ENCODE measurements at places on chromosomes 3 and 15.

DNA sequence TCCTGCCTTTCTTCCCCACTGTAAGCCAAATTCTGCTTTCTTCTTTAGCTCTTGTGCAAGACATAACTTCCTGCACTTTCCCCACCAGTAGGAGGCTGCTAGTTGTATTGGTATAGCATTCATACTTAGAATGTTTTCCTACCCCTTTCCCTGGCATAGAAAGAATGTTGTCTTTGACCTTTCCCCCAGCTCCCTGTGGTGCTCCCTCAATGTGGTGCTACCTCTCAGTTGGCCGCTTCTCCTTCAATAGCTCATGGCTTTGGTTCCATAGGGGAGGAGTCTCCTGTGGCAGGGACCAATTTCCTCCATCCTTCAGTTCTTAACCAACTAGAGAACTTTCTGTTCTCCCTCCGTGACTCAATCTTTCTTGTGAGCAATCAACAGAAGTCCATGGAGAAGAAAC, 67.5 kb upstream of the AKAP13 start:
- no peak for DNase-seq

DNA sequence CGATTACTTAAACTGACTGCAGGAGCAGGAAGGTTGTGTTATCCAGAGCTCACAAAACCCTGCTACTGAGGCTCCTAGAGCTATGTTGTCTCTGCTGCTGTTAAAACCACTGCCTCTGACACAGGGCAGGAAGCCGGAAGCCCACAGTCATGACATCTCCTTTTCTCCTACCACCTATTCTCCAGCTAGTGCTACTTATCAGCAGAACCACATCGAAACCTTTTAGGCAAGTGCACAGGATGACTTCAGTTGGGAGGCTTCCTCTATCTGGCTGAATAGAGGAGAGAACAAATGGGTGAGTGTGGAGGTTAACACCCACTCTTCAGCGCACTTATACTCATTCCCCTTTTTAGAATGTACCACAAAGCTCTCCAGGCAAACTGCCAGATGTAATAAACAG, 638.0 kb downstream of the OTOL1 start:
- no peak for DNase-seq

DNA sequence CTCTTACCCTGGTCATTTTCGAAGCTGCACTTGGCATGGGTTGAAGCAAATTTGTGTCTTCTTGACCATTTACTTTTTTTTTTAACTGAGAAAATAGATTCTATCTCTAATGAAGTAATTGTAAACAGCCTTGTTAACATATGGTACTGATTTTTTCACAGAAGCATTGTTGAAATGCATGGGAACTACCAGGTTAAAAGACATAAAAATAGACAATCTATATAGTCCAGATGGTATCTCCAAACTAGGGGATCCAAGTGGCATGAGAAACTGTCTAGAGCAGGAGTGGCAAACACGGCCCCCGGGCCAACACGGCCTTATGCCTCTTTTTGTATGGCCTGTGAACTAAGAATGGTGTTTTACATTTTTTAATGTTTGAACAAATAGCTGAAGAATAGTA, 41.9 kb downstream of the CACNA1D start:
- no peak for DNase-seq

DNA sequence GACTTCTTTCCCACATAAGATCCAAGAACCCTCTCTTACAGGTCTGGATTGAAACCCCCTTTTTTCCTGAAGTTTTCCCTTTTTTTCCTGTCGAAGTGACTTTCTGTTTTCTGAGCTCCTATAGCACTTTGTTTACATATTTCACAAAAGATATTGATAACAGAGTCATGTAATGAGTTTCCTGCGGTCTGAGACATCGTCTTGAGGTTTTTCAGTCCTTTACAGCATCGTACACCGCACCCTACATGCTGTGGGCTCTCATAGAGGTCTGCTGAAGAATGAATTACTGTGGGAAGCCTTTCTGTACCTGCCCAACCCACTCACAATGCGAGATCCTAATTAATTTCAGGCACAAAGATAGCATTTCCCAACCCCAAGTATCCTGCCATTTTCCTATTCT, 53.1 kb downstream of the MCF2L2 start:
- DNase-seq: no peak

- no peak for DNase-seq
Observed at GRCh38 chr3:42827654-42828053, 18.4 kb downstream of the ACKR2 start.

- DNase-seq: peak; percentile 28
Observed at GRCh38 chr3:178257491-178257890, 278.7 kb upstream of the KCNMB2 start.

- no peak for DNase-seq
Observed at GRCh38 chr3:128064962-128065361, 12.7 kb downstream of the SEC61A1 start.

GRCh38 chr3:12869035-12869621, 27.8 kb upstream of the RPL32 start:
- DNase-seq: no peak
